ENCODE measurements at places on chromosomes 11 and 22.

GRCh38 chr11:123391646-123392348 is 38.3 kb upstream of the GRAMD1B start:
- DNase-seq, result no peak

- no peak for DNase-seq
Measured at GRCh38 chr11:45621588-45621987, 43.8 kb downstream of the CHST1 start.

- no peak for DNase-seq
Measured at GRCh38 chr22:32218470-32218869, 13.6 kb upstream of the RFPL2 start.

DNA sequence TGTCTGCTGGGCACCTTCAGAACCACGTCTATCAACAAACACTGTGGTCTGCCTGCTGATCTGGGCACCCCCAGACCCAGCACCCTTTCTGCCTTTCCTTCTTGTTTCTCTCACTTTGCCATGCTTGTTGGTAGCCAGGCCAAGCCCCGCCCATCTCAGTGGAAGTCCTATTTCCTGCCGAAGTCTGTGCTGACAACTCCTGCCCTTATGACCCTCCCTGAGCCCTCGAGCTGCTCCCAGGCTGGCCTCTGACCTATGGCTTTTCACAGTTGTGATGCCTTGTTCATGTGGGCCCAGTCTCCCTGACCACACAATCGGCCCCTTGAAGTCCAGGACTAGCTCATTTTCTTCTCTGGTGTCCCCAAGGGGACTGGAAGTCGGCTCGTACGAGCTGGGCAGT is 132.1 kb downstream of the DSCAML1 start:
- DNase-seq, result peak; percentile 26

- no peak for DNase-seq
Measured at GRCh38 chr11:37905707-37906417, 1307.8 kb upstream of the RAG2 start.

GRCh38 chr11:62719302-62719978 is 7.8 kb downstream of the HNRNPUL2 start:
- no peak for DNase-seq

DNA sequence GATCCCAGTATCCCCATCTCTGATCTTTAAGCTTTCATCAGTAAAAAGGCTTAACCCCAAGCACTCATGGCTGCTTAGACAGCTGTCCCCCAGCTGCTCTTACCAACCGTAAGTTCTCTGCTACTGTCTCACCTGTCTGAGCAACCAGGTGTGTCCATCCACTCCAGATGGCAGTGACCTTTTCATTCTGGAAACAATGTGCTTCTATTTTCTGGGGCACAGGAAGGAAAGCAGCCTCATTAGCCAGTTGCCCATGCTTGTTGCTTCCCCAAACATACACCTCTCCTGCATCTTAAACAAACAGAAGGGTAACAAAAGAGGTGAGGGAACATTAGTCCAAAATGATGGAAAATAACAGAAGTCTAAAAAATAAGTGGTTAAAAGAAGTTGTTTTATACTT is 24.4 kb downstream of the SERGEF start:
- no peak for DNase-seq

- no peak for DNase-seq
Measured at GRCh38 chr11:1358286-1358685, 31.4 kb upstream of the BRSK2 start.

- DNase-seq, result no peak
Measured at GRCh38 chr11:70024036-70024772, 53.9 kb upstream of the ANO1 start.

DNA sequence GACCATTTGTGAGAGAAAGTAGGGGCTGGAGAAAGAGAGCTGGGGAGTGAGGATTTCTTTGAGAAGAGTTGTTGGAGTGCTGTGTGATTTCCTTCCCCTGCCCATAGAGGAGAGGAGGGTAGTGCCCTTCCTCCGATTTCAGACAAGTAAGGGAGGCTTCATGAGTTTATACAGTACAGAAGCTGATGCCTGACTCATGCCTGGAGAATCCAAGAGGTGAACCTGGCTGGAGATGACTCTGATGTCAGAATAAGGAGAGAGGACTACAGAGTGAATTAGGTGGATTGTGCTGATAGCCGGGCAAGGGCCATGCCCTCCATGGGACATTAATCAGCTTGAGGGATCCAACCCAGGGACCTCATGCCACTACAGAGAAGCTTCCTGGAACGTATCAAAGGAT is 91.6 kb downstream of the FAR1 start:
- no peak for DNase-seq

DNA sequence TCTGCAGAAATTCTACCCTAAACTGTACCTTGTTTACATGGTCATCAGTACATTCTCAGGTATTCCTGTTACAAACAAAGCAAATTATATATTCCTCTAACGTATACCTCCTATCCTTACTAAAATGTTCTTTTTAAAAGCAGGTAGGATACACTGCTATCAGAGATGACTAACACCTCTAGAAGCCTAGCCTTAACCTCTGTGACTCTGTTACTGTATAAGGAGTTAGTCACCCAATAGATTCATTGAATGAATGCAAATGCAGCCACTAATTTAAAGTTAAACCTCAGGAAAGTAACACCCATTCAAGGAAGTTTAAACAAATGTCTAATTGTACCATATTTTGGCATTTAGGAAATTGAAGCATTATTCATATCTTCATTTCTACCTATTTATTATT is 82.2 kb downstream of the FCHSD2 start:
- DNase-seq, result no peak

- no peak for DNase-seq
Measured at GRCh38 chr11:77109236-77110019, 6.8 kb downstream of the OMP start.

- DNase-seq, result no peak
Measured at GRCh38 chr22:41429232-41429950, 17.2 kb downstream of the TOB2 start.

- no peak for DNase-seq
Measured at GRCh38 chr11:45392154-45392553, 106.0 kb upstream of the SYT13 start.

DNA sequence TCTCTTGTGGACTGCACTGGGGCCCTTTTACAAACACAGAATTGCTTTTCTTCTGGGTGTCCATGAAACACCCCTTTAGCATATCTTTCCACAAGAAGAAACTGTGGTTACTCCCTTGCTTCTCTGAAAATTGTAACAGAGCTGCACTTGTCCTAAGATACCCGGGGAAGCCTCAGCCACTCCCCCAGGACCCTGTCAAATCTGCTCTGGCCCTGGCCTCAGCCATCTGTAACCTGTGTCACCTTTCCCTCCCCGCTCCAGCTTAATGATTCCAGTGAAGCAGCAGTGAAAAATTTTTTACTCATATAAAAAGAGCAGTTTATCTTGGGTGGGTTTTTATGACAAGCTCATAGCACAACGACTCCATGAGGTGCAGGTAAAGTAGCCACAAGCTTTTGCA is 3.4 kb upstream of the DUSP18 start:
- no peak for DNase-seq

DNA sequence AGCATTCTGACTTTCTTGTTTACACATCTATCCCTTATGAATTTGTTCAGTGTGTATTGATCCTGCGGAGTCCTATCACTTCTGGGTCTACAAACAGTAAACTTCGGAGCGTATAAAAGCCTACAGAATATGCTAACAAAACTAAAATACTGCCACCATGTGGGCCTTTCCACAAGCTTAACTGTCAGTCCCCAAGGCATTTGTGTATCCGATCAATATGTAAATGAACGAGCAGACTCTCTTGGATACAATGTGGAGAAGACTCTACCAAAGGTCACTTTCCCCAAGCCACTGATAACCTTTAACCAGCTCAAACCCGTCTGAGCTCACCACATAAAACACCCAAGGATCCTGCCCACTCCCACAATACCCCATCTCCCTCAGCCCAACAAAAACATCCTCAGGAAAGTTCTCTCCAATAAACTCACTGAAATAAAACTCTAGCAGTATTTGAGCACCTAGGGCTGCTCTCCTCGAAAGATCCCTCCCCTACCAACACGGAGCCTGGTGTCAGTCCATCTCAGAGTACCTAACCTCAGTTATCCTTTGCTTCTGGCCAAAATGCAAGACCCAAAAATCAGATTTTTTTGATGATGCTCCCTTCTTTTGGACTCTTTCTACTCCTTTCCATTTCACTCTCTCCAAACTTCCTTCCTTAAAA is 17.8 kb downstream of the ADA2 start:
- DNase-seq, result no peak

- no peak for DNase-seq
Measured at GRCh38 chr22:43740587-43741270, 71.4 kb downstream of the EFCAB6 start.

DNA sequence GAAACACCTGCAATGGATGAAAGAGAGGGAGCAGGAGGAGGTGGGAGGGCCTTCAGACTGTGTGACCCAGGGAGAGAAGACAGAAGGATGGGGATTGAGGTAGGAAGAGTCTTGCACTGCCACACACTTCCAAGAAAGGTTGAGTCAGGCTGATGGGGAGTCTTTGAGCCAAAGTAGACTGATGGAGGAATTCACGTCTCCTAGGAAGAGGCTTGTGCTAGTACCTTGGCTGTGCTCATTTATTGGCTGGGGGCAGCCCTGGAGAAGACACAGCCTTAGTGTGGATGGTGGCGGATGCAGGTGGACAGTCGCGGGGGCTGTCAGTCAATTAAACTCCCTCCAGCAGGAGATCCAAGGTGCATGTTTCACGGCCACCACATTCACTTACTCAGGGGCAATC is 16.2 kb upstream of the ACCSL start:
- no peak for DNase-seq

DNA sequence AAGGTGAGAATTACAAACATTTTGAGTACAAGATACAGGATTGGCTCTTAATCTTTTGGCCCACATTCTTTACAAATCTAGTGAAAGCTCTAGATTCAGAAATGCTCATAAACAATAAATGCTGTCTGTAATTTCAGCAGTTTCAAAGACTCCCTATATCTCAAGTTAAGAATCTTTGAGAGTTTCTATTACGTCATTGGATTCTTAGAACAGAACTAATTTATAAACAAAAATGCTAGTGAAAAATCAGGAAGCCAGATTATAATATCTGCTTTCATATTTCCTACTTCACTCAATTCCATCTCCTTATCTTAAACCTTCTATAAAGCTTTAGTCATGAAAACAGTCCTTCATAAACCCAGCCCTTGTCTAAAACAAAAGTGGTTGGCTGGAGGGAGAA is 32.1 kb downstream of the CTSC start:
- DNase-seq, result no peak

GRCh38 chr11:122030286-122030685 is 85.7 kb downstream of the BLID start:
- no peak for DNase-seq

GRCh38 chr22:27097506-27097905 is 440.1 kb downstream of the MIAT start:
- DNase-seq, result no peak

- no peak for DNase-seq
Measured at GRCh38 chr11:72411623-72412419, 22.5 kb downstream of the CLPB start.

DNA sequence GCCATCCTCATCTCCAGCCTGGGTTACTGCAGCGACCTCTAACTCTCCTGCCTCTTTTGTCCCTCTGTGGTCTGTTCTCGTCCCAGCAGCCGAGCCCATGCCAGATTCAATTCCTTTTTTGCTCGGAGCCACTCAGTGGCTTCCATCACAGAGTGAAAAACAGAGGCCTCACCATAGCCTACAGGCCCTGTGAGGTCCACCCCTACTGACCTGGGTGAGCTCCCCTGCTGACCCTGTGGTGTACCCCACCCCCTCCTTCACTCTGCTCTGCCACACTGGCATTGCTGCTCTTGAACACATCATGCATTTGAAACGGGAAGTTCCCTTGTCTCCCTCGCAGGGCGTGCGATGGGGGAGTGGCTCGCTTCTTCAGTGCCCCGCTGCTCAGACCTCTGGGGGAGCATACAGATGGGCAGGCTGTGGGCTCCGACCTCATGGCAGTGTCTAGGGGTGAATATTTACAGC is 2.1 kb downstream of the AIP start:
- DNase-seq, result peak; percentile 43

DNA sequence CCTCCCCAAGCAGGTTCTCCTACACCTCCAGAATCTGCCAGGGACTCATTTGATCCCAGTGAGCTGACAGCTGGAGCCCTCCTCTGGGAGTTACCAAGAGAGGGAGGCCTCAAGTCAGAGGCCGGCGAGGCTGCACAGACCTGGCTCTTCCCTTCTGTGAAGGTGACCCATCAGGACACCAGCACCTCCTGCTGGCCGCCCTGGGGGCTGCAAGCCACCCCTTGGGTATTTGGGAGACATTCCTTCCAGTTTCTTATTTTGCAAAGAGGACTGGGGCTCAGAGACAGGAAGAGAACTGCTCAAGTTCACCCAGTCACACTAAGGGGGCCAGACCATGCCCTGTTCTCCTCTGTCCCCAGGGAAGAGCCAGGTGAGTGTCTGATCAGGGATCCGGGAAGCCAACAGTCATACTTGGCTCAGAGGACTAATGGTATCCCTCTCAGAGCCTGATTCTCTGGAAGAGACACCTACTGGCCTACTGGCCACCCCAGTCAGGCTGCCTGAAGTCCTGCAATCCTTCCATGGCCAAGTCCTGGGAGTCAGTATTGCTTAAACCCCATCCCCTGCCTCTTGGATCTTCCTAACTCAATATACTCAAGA is 40.5 kb upstream of the RIC3 start:
- DNase-seq, result no peak

GRCh38 chr11:34454308-34455032 is 15.7 kb downstream of the CAT start:
- no peak for DNase-seq

GRCh38 chr11:95338430-95338991 is 107.5 kb upstream of the SESN3 start:
- DNase-seq, result no peak

DNA sequence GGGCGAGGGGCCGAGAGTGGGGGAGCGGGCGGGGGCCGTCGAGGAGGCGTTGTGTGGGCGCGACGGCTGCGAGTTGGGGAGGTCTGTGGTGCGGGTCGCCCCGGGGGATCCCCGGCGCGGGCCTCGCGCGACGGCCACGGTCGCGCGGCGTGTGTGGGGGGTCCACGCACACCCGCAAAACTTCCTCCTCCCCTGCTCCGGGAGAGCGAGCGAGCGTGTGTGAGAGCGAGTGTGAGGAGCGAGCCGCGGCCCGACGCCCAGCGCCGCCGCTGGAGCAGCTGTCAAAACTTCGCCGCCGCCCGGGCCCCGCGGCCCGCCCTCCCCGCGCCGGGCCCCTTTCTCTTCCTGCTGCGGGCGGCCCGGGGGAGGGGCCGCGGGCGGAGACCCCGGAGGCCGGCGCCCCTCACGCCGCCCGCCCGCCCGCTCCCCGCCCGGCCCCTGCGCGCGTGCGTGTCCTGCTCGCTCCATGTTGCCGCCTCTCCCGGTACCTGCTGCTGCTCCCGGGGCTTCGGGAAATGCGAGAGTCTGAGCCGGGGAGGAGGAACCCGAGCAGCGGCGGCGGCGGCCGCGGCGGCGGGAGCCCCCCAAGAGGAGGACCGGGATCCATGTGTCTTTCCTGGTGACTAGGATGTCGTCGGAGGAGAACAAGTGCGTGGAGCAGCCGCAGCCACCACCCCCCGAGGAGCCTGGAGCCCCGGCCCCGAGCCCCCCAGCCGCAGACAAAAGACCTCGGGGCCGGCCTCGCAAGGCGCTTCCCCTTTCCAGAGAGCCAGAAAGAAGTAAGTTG is 9.0 kb upstream of the CCT8L2 start:
- no peak for DNase-seq

- peak; percentile 66 for DNase-seq
Measured at GRCh38 chr11:8099291-8099899, 18.4 kb downstream of the TUB start.
